ENCODE measurements at places on chromosomes 1 and 21. TPM values are rescaled to one million over a fixed set of nuclear protein-coding genes. Genes with fewer than 3 reads are reported as not detected.

DPT gene
- 31.8 TPM for total RNA-seq

SLC22A15 gene
- 11.5 TPM for total RNA-seq

GRCh38 chr1:247421074-247421473 lies 5.1 kb downstream of the NLRP3 start:
- no peak for DNase-seq

HSD3B2 gene
- not detected for total RNA-seq

PGLYRP3 gene
- 57.5 TPM for total RNA-seq

TTC24 gene
- total RNA-seq = not detected

DNA sequence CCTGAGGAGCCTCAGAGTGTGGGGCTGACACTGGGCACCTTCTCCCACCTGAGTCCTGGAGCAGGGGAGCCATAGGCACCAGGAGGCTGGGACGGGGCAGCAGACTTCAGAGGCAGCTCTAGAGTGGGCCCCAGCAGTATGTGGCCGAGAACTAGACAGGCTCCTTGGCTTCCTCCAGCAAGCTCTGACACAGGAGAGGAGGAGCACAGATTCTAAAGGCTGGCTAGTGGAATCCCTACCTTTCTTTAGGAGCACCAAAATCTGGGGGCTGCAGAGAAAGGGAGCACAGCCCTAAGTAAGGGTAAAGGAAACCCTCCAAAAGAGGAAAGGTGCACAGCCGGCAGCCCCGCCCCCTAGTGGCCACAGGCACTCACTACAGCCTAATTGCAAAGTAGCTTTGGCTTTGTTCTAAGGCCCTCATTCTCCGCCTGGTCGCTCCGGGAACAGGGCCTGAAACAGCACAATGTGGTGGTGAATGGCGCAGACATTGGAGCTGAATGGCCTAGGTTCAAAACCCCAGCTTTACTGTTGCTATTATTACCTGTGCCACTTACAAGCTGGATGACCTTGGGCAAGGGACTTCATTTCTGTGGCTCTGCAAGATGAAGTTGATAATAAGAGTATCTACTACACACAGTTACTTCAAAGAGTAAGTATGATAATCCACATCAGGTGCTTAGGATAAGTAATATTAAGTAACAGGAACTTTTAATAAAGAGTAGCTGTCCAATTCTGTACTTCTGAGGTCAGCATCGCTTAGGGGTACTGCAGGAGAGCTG lies 8.8 kb upstream of the GUCA2A start:
- peak; percentile 40 for DNase-seq

NPR1 gene
- total RNA-seq = 16.5 TPM

DNA sequence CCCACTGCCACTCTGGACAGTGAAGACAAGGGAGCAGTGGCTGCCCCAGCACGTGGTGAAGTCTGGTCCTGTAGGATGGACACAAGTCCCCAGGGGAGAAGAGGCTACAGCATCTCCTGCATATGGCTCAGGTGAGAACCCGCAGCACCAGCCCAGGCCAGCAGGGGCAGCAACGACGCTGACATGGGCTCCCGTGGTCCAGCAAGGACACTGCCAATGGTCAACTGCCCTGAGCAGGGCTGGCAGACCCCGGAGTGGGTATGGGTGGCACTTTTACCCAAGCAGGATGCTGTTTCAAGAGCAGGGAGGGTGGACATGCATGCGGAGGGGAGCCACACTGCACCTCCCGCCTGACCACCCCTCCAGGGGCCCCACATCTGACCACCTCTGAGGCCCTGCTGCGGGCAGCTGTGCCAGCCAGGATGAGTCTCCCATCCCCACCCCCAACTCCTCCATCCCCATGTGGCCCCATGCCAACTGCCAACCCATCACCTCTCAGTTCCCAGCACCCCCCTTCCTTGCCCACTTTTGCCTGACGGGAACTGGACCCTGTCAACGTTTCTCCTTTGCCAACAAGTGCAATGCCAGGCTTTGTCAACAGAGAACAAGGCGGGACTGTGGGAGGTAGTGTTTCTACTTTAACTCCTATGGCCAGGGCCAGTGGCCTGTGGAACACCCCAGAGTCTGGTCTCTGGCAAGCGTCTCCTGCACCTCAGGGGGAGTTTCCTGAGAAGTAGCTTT lies 8.6 kb downstream of the MORN1 start:
- DNase-seq = no peak

- DNase-seq = no peak
These were observed 184.2 kb upstream of the RAB4A start for GRCh38 chr1:229086686-229087085.

C1orf210 gene
- total RNA-seq = 28.0 TPM

- DNase-seq = no peak
These were observed 21.4 kb downstream of the SKI start for GRCh38 chr1:2249559-2249906.

- DNase-seq = no peak
These were observed 375.7 kb upstream of the DAB1 start for GRCh38 chr1:57799490-57800115.

- DNase-seq = no peak
These were observed 149.2 kb downstream of the BEND5 start for GRCh38 chr1:48627486-48627885.

- DNase-seq = no peak
These were observed 107.6 kb upstream of the CSF3R start for GRCh38 chr1:36590264-36590663.

DNA sequence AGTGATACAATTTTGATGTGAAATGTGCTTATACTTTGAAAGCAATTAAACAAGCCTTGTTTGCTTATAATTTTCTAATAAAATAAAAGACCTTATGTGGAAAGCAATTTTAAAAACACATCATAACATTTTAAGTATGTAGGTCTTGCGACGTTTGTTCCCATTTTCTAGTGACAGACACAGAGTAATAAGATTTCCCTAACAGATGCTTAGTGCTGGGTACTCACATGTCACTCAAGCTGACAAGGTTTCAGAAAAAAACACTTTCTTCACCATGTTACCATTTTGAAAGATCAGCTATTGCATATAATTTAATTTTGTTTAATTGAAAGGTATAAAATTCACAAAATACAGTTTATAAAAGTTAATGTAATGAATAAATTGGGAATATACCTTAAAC lies 14.1 kb upstream of the ZRANB2 start:
- DNase-seq = no peak

MPL gene
- not detected for total RNA-seq

SLC6A17 gene
- total RNA-seq = 6.9 TPM

TRNP1 gene
- total RNA-seq = 29.4 TPM

WASF2 gene
- 68.5 TPM for total RNA-seq

DNA sequence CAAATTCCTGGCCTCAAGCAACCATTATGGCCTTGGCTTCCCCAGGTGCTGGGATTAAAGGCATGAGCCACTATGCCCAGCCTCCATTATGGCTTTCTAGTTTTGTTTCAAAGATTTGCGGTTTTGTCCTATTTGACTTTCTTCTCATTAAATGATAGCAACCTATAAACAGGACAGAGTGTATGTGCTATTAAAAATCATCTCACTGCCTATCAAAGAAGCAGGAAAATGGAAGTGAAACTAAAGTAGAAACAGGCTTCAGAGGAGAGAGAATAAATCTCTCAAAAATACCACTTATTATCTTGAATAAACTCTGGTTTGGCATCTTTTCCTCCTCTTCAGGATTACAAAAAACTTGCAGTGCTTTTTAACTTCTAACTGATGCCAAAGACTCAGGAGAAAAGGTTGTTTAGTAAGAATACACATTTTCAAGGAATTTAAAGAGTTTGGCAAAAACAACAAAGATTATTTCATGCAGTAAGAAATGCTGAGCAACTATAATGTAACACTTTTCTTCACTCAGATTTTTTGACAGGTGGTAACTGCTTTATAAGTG lies 28.7 kb downstream of the ACBD3 start:
- no peak for DNase-seq

- DNase-seq = no peak
These were observed 135.1 kb downstream of the AK5 start for GRCh38 chr1:77416692-77417450.

DNA sequence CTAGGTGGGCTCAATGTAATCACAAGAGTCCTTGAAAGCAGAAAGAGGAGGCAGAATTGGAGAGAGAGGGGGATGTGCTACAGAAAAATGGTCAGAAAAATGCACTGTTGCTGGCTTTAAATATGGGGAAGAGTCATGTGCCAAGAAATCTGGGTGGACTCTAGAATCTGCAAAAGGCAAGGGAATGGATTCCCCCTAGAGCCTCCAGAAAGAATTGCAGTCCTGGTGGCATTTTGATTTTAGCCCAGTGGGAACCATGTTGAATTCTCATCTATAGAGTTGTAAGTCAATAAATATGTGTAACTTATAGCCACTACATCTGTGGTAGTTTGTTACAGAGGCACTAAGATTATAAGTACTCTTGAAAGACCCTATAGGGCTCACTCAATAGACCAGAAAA lies 210.3 kb downstream of the ASTN1 start:
- DNase-seq = no peak

DNA sequence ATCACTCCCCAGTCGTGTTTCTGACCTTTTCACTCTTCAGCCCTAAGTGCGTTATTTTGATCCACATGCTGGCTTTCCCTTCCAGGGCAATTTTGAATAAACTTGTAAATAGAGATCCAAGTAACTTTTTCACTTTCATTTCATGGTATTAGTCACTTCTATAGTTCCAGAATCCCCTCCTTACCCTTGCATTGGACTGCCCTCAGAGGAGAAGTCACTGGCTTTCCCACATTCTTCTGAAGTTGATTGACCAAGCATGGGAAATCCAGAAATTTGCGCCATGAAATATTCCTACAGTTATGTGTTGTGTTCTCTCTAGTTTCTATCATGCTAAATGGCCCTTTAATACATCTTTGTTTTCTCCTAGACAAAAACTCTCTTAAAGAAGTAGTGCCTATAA lies 177.3 kb upstream of the GORAB start:
- DNase-seq = no peak

- DNase-seq = no peak
These were observed 33.3 kb downstream of the LRP8 start for GRCh38 chr1:53294567-53294966.

- DNase-seq = no peak
These were observed 23.9 kb upstream of the ZZZ3 start for GRCh38 chr1:77706321-77706720.

TMOD4 gene
- total RNA-seq = not detected

EPHA2 gene
- 68.1 TPM for total RNA-seq

- DNase-seq = no peak
These were observed 69.6 kb downstream of the CD34 start for GRCh38 chr1:207841293-207841692.

- no peak for DNase-seq
These were observed 8.2 kb upstream of the ACTL8 start for GRCh38 chr1:17746920-17747319.

- DNase-seq = no peak
These were observed 2.3 kb downstream of the SLC5A9 start for GRCh38 chr1:48224791-48225190.

All from lower leg skin (tissue), 4 donors.